ENCODE measurements at places on chromosomes 4 and X.

DNA sequence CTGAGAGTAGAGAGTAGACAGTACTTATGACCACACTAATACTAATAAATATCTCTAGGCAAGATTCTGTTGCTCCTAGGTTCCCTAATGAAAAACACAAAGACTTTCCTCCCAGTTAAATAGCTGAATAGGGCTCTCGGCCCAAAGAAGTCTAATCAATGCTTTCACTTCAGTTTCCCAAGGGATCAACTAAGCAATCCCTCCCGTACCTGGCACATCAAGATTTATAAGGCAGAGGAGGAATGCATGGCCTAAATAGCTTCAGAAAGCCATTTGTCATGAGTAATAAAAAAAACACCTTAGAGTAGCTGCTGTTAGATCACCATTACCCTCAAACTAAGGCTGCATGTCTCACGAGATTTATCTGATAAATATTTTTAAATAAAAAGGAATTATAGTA is 56.8 kb upstream of the EXOC1L start:
- no peak for DNase-seq

DNA sequence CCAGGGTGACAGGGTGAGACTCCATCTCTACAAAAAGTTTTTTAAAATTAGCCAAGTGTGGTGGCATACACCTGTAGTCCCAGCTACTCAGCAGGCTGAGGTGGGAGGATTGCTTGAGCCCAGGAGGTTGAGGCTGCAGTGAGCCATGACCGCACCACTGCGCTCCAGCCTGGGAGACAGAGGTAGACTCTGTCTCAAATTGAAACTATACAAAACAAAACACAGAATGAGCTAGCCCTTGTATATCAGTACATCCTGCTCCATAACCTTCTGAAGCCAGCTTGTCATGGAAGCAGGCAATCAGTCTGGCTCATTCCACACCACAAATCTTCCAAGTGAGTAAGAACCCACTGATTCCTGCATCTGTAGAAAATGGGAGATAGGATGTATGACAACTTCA is 49.0 kb downstream of the CD99L2 start:
- no peak for DNase-seq

DNA sequence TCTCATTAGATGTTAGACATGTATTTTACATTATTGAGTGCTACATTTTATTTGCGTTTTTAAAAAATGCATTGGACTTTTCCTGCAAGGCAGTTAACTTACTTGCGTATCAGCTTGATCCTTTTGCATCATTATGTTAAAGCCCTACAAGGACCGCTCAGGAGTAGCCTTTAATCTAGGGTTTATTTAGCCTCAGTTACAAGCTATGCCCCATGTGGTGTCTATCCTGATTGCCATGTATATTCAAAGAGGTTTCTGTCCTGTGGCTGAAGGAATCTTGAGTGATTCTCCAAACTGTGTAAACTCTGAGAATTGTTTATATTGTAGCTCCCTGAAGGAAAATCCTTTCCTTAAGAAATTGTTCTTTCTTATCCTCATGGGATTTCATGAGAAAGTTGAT is 821.8 kb upstream of the AGA start:
- no peak for DNase-seq

GRCh38 chr4:185201977-185202962 is 1.5 kb downstream of the CFAP97 start:
- peak; percentile 29 for DNase-seq

DNA sequence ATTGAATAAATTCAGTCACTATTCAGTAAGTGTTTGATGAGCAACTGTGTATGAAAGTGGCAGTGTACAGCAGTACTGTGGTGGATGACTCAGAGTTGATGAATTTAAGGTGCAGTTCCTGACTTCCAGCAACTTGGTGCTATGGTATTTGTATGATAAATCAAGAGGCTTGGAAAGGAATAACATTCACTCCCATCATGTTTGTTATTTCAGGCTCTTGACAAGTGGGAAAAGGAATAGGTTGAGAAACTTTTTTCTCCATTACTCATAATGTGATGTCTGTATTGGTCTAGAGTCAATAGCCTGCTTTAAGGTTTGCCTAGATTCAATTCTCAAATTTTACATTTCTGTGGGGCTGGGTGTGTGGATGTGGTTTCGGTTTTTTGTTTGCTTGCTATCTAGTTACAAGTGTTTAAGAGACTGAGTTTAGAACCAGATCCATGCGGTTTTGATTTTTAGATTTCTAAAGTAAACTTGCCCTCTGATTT is 35.1 kb upstream of the CYP2U1 start:
- DNase-seq: no peak

GRCh38 chr4:2254665-2255500 is 7.0 kb downstream of the MXD4 start:
- no peak for DNase-seq

DNA sequence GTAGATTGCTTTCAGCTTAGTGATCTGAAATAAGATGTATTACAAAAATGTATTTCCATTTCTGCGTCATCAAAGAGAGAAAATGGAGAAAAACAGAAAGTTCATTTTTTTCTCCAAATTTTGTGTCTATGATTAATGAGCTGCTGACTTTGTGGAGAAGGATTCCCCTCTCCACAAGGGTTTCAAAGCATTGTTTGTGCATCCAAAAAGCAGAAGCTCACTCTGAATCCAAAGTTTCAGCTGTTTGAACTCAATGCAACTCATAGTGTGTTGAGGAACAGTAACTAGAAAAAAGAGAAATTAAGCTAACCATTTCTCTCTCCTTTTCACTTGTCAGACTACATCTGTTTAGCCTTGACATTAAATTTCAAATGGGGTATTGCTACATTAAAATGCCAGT is 62.9 kb upstream of the SLC7A11 start:
- no peak for DNase-seq

DNA sequence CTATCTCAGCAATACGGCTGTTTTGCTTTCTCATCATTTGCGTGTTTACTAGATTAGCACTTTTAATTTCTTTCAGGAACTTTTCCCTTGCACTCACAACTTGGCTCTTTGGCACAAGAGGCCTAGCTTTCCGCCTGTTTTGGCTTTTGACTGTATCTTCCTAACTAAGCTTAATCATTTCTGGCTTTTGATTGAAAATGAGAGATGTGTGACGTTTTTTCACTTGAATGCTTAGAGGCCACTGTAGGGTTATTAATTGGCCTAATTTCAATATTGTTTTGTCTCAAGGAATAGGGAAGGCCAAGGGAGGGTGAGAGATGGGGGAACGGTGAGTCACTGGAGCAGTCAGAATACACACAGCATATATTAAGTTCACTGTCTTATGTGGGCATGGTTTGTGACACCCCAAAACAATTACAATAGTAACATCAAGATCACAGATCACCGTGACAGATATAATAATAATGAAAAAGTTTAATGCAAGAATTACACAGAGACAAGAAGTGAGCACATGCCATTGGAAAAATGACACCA is 27.3 kb downstream of the MND1 start:
- DNase-seq: peak; percentile 17

DNA sequence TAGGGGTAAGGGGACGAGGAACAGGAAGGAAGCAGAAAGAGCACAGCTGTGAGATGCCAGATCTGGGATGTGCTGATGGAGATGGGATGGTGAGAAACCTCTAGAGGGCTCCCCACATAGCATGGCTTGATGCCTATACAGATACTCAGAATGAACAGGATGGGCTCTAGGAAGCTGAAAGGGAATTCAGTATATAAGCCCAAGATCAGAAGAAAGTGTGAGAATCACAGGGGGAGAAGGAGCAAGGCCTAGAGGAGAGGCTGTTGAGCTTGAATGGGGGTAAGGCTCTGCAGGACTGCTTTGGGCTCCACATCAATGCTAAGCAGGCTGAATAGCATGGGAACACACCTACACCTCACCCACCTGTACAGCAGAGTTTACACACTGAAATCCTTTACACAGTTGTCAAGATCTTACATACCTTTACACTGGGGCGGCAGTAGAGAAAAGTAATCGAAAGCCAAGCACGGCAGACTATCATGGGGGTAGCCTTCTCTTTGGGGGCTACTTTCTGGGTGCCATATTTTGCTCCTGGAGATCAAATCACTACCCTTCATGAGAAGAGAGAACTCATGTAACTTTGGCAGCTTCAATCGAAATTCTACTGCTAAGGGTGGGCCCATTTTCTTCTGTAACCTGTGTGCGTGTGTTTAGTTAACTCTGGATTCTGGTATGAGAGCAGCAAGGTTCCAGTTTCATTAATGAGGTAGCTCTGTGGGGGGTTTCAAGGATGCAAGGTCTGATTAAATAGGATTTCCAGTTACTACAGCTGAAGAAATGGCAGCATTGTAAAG is 30.6 kb downstream of the HOPX start:
- no peak for DNase-seq

DNA sequence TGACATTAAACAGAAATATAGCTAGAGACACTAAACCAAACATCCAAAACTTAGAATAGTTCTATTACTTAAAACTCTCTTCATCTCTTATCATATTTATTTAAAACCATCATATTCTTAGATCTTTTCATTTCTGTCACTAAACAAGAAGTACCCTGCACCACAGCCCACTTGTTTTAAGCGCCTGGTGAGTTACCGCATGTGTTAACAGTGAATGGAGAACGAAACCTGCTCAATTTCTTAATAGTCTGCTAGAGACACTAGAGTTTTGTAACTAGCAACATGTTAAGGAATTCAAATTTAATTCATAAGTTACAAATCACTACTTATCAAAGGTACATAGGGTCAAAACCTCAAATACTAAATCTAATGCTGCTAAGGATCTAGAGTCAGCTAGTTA is 111.5 kb downstream of the FBXW7 start:
- no peak for DNase-seq

DNA sequence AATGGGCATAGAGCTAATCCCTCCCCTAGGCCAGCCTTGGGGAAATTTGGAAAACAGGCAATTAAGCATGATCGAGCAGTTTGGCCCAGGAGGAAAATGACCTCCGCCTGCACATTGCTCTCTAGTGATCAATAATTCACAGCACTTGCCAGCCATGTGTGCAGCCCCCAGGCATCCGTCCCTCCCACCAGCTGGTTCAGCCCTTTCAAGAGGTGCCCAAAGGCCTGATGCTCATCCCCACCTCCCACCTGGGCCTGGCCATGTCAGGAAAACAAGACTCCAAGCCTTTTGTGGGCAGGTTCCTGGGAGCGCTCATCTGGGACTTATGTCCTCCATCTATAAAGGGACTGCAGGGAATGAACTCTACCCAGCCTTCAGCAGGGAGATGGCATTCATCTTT is 17.5 kb upstream of the PPP2R2C start:
- no peak for DNase-seq

GRCh38 chr4:101643186-101643837 is 147.2 kb upstream of the BANK1 start:
- DNase-seq: no peak

- DNase-seq: no peak
Measured at GRCh38 chr4:3826247-3827172, 60.3 kb downstream of the ADRA2C start.

- no peak for DNase-seq
Measured at GRCh38 chr4:117284736-117285135, 199.4 kb upstream of the TRAM1L1 start.

DNA sequence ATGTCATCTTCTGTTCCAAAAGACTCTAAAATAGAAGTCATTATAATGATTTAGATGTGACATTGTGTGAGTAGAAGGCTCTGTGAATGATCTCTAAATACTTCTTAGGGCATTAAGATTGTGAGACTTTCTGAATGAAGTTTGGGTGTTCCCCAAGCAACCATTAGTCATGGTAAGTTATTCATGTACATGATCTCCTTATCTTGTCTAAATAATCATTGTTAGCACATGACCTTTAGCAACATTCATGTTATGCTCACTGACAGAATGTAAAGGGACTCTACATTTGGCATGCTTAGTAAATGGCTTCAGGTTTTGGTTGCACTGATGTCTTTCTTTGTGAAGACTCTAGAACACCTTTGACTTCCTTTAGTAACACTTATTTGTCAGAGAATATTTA is 140.8 kb upstream of the AGA start:
- DNase-seq: no peak

- DNase-seq: no peak
Measured at GRCh38 chr4:8892556-8893226, 21.1 kb upstream of the HMX1 start.

DNA sequence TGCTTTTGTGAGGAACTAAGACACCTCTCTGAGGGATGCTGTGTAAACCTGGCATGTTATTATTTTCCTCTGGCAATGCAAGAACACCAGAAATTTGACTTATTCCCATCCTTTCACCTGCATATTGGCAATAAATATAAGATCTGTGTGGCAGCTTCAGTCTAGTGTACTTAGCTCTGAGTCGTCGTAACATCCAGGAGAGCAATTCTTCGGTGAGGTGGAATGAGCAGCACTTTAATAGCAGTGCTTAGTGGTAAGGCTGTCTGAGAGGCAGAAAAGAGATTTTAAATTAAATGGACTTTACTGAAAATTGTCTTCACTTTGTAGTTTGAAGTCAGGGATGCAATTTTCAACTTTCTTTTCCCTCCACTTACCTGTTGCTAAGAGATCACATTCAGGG is 344.9 kb downstream of the PCDH7 start:
- DNase-seq: no peak

- no peak for DNase-seq
Measured at GRCh38 chrX:150063674-150064073, 125.4 kb upstream of the EOLA2 start.

- no peak for DNase-seq
Measured at GRCh38 chrX:64379924-64380323, 15.3 kb downstream of the MTMR8 start.

DNA sequence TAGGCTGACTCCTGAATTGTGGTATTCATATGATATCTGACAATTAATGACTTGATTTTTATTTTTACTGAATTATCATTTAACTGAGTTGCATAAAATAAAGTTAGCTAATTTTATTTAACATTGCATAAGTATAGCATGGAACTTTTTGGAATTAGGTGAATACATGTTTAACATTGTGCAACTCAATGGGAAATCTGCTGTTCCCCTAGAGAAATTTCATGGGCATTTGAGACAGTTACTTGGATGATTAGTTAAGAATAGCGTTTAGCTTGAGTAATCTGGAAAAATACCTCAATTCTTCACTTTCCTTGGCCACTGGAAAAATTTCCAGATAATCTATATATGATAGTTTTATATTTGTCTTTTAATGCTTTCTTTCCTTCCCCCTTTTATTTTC is 42.5 kb downstream of the NPNT start:
- no peak for DNase-seq

DNA sequence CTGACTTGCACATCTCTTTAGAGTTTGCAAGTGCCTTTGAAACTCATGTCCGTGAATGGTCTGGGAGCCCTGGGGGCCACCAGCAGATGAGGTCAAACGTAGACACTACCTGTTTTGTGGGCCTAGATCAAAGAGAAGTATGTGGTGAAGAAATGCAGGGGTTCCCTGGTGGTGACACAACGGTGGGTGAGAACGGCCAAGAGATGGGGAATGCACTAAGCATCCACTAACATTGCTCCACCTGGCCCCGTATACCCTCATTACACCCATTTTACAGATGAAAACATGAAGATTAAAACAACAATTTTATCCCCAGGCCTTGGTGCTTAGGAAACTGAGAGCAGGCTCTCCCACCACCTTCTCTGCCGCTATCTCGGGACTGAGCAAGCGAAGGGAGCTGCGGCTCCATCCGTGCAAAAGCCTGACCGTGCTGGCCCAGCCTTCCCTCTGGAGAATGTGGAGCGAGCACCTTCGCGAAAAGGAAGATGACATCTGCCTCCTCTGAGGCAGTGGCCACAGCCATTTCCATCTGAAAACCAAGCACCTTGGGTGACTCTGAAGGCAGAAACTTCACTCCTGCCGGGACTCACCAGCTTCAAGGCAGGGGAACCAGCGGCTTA is 91.9 kb downstream of the EVC2 start:
- no peak for DNase-seq

- DNase-seq: no peak
Measured at GRCh38 chr4:124564121-124564520, 148.4 kb downstream of the ANKRD50 start.

All from activated naive CD4-positive, alpha-beta T cell treated with Interleukin-2 at 50 U/mL for 16 hours (primary cell).